ENCODE measurements at places on chromosomes 16 and 17.

DNA sequence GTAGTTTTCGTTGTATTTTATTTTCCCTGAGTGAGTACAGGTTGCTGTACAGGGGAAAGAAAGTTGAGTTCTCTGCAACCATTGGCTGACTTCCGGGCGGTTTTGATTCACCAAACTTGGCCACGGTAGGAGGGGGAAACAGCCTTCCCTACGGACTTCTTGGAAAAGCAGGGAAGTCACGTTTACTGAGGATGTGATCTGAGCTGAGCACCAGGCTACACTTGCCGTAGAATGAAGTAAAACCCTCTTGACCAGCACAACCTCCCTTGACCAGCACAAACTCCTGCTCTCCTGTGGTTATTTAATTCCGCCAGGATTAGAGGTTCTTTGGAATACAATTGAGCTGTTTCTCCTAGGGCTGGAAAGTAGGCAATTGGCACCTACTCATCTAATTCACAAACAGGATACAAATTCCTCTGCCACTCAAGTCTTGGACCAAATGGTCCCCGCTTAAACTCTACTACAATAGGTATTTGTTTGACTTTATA lies 242.0 kb upstream of the RBFOX1 start:
- no peak for DNase-seq

DNA sequence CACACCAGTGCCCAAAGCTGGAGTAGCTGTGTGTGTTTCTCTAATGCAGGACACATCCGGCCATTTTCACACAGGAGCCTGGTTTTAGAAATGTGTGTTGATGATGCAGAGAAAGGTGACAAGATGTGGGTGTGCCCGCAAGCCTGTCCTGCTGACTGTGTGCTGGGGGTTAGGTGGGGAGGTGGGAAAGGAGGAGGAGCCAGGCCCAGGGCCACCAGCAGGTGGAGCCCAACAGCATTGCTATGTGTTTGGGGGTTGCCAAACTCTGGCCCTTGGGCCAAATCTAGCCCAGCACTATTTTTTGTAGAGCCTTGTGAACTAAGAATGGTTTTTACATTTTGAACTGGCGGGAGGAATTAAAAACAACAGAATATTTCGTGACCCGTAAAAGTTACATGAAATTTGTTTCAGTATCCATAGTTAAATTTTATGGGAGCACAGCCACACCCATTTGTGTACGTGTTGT lies 61.7 kb upstream of the LGALS9 start:
- peak; percentile 17 for DNase-seq

DNA sequence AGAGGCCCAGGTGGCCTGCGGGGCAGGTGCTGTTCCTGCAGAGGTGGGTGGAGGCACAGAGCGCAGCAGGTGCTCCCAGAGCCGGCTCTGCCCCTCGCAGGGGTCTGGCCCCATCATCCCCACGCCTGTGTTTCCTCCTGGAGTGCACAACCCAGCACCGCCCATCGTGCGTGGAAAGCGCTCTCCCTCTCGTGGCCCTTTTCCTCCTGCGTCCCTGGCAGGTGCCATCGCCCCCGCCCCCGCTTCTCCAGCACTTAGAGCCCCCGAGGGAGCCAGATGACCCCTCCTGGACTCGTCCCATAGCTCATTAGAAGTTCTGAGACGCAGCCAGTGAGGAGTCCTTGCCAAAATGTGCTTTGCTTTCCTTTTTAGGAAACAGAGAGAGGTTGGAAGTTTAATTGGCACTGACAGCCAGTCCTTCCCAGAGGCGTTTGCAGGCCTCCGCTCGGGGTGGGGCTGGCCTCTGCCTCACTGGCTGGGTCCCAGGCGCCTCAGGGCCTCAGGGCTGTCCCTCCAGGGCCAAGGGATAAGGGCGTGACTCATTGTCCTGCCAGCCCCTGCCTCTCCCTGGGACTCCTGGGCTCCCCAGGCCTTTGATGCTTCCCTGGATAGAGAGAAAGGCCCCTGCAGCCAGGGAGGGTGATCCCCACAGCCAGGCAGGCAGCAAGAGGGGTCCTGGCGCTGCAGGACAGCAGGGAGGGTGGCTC lies 32.2 kb upstream of the CHMP6 start:
- no peak for DNase-seq

DNA sequence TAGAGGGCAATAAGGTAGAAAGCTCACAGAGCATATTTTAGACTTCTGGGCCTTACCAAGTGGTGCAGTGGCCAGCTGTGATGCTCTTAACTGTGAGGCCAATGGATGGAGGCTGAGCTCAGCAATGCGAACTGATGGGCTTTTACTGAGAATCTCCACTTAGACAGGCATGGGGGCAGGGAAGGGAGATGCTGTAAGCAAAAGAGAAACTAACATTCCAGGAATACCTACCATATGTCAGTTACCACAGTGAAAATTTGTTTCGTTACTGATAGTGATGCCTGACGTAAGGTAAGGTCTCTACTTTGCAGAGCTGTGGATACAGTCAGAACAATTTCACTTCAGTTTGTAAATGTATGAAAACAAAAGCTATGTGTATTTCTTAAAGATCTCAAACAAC lies 250.6 kb upstream of the ZFHX3 start:
- DNase-seq, result no peak

GRCh38 chr16:11576427-11577289 lies 10.1 kb downstream of the LITAF start:
- no peak for DNase-seq

DNA sequence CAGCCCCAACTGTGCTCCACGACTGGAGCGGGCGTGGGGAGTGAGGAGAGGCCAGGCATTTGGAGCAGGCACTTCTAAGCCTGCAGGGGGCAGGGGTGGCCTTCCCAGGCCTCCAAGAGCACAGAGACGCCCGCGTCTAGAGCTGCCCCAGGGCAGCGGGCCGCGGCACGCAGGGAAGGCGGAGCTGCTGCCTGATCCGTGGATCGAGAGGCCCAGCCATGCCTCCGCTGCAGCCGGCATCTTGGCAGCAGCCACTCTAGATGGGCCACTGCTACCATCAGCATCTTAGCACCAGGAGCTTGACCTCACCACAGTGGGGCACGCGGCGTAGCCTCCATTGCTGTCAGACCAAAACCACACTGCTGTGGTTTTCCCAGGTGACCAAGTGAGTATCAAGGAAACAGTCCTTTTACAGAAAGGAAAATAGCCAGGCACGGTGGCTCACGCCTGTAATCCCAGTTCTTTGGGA lies 20.4 kb upstream of the WDR45B start:
- no peak for DNase-seq

- DNase-seq, result no peak
Observed at GRCh38 chr17:32482568-32483320, 4.0 kb upstream of the CDK5R1 start.

- no peak for DNase-seq
Observed at GRCh38 chr16:81589975-81590650, 145.5 kb downstream of the CMIP start.

DNA sequence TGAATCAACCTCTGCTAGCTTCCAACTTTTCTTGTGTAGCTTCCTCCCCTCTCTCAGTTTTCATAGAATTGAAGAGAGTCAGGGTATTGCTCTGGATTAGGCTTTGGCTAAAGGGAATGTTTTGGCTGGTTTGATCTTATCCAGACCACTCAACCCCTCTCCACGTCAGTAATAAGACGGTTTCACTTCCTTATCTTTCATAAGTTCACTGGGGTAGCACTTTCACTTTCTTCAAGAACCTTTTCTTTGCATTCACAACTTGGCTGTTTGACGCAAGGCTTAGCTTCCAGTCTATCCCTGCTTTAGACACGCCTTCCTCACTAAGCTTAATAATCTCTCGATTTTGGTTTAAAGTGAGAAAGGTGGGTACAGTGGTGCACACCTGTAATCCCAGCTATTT lies 29.7 kb upstream of the OR1A2 start:
- DNase-seq, result no peak

DNA sequence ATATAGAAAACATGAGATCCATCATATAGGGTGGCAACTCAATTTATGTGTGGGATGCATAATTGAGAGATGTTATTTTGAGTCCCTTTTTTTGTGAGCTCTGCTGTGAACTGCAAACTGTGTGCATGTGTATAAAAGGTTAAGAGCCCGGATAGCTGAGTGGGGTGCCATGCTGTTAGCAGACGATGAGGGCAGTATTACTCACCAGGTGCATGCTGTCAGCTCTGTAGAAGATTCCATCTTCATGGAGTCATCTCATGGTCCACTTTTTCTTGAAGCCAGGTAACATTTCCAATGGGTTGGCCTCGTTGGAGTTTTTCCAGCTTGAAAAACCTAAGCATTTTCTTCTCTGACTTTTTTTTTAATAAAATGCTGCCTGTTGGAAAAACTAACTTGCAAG lies 43.0 kb upstream of the RHBDL3 start:
- no peak for DNase-seq

Data from stimulated activated CD8-positive, alpha-beta memory T cell treated with anti-CD3 and anti-CD28 coated beads, Interleukin-4, amount 100 ng/mL, for 4 hours (primary cell).